ENCODE measurements at places on chromosomes 5 and 9. TPM values are rescaled to one million over a fixed set of nuclear protein-coding genes. Genes with fewer than 3 reads are reported as not detected.

- no peak for DNase-seq
Observed at GRCh38 chr5:168659286-168659847, 80.2 kb upstream of the PANK3 start.

GRCh38 chr5:3999929-4000328, 404.3 kb downstream of the IRX1 start:
- no peak for DNase-seq

DNA sequence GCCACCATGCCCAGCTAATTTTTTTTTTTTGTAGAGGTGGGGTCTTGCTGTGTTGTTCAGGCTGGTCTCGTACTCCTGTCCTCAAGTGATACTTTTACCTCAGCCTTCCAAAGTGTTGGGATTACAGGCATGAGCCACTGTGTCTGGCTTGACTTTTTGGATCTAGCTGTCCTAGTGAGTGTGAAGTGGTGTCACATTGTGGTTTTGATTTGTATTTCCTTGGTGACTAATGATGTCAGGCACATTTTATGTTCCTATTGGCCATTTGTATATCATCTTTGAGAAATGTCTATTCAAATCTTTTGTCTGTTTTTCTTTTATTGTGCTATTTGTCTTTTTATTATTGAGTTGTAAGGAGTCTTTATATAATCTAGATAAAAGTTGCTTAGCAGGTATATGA, 53.5 kb upstream of the MCCC2 start:
- no peak for DNase-seq

GRCh38 chr5:43367909-43368669, 44.1 kb downstream of the CCL28 start:
- no peak for DNase-seq

- DNase-seq, result no peak
Observed at GRCh38 chr5:22242532-22242931, 610.6 kb downstream of the CDH12 start.

GRCh38 chr9:137457406-137458193, 1.5 kb downstream of the NSMF start:
- no peak for DNase-seq

- no peak for DNase-seq
Observed at GRCh38 chr9:37974506-37975173, 70.7 kb upstream of the SLC25A51 start.

GRCh38 chr5:157473383-157474320, 13.6 kb downstream of the NIPAL4 start:
- DNase-seq, result no peak

- DNase-seq, result peak; percentile 64
Observed at GRCh38 chr9:133135146-133135745, 14.2 kb upstream of the RALGDS start.

ANKRD18B gene
- 0.13 TPM for polyA plus RNA-seq

CLPTM1L gene
- polyA plus RNA-seq, result 78.0 TPM

EPB41L4B gene
- polyA plus RNA-seq, result 0.20 TPM

ZBED3 gene
- polyA plus RNA-seq, result 2.6 TPM

NTNG2 gene
- polyA plus RNA-seq, result 2.4 TPM
